Brain pericyte (primary cell): ENCODE measurements at places on chromosomes 6 and 20.

DNA sequence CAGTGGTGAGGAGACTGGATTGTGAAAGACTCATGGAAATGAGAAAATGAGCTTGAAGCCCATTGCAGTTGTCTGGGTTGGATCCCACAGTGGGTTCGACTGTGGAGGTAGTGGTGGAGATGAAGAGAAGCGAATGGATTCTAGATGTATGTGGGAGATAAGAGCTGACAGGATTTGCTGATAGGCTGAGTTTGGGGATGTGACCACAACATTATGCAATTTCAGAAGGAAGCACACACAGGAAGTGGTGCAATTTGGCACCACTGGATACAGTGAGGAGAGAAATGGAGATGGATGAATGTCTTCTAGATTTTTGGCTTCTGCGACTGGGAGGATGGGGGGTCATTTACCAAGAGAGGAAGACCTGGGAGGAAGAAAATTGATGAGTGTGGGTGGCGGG, 64.4 kb upstream of the MAFB start:
- no peak for DNase-seq

GRCh38 chr6:160882791-160883279, 108.7 kb upstream of the MAP3K4 start:
- DNase-seq, result no peak

DNA sequence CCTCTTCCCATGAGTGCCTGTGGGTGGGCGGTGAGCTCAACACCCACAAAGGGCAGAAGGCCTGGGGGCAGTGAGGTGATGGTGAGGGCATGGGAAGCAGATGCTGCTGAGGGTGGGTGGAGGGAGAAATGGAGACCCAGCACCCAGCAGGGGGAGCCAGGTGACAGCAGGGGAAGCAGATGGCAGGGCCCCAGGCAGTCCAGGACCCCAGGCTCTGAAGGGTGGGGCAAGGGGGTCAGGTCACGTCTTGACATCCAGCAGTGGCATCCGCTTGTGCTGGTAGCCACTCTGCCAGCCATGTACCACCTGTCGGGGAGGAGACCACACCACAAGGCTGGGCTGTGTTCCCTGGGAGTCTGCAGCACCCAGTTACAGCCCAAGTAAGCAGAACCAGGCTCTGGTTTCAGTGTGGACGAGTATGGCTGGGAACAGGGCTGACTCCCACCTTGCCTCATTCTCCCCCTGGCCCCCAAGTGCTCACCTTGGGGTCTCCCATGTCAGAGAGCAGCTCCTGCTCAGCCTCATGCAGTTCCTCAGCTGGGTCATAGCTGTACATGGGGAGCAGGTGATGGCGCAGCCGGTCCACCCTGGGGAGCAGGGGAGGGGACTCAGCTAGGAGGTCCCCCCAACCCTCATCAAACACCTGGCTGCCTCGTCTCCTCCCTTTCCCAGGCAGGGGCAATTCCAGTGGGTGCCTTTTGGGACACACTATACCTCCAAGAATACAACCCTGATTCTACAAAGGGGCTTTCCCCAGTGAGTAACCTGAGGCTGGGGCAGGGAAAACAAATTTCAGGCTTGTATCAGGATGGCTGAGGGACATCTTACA, 2.0 kb downstream of the SMIM29 start:
- no peak for DNase-seq

DNA sequence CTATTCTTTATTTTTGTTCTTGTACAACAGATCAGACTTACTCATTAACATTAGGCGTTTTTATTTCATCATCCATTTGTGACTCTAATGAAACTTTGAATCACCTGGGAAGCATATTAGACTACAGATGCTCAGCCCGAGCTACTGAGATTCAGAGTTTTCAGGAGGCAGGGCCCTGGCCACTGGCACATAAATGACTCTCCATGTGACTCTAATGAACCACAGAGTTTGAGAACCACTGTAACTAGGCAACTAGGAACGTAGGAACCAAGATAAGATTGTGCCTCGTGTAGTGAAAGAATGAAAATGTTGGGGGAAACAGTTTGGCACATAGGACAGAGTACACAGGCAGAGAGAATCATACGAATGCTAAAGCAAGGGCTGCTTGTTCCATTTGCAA, 405.9 kb upstream of the BTBD3 start:
- no peak for DNase-seq

DNA sequence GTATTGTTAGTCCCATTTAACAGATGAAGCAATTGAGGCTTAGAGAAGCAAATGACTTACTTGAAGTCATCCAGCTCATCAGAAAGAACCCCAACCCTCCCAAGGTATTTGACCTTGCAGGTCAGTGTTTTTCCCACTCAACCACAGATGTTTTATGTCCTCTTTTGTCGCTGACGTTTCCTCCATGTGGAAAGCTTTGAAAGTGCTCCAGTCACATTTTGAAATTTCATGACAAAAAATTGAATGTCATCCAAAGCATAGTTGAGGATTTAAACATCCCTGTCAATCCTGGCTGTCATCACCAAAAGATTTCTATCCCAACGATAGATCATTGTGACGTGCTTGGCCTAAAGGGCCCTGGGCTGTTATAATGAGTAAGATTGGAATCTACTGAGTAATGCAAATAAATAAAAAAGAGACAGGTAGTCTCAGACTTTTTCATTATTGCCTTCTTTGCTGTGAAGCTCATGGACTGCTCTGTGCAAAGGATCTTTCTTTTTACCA, 102.7 kb downstream of the TSHZ2 start:
- no peak for DNase-seq
